ENCODE measurements at places on chromosomes 3 and 15. TPM values are rescaled to one million over a fixed set of nuclear protein-coding genes. Genes with fewer than 3 reads are reported as not detected.

DNA sequence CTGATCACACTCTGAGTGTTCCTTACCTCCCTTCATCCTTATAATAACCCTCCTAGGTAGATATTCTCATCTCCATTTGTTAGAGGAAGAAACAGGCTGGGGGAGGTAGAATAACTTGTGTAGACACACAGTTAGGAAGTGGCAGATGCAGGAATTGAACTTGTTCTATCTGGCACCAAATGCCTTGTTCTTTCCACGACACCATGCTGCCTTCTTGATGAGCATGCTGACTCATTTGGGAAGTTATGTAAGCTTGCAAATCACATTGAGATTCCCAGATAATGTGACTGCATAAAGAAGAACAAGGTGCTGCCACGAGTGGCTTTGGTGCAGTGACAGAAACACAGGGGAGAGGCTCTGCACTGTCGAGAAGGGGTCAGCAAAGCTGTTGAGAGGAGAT lies 27.5 kb upstream of the NDUFB4 start:
- DNase-seq: no peak

- DNase-seq: no peak
These were observed 10.3 kb downstream of the MAN2C1 start for GRCh38 chr15:75357976-75358673.

- DNase-seq: no peak
These were observed 233.4 kb downstream of the FEZF2 start for GRCh38 chr3:62139957-62140356.

GRCh38 chr15:35850284-35850683 lies 304.3 kb upstream of the DPH6 start:
- DNase-seq: no peak

DNA sequence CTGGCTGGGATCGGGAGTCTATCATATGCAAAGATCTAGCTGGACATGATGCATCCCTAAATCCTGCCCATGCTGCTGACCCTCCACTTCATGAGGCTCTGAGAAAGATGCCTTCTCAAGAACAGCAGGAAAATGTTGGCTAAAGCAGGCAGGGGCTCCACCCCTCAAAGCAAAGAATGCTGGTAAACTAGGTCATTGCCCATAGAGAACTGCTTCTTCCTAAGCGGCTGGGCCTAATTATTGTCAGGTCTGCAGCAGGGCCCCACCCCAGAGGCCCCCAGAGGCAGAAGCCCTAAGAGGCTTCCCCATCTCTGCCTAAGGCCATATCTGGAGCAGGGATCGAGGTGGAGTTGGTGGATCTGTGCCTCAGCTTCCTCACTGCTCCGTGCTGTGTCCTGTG lies 447.4 kb upstream of the PROK2 start:
- no peak for DNase-seq

DNA sequence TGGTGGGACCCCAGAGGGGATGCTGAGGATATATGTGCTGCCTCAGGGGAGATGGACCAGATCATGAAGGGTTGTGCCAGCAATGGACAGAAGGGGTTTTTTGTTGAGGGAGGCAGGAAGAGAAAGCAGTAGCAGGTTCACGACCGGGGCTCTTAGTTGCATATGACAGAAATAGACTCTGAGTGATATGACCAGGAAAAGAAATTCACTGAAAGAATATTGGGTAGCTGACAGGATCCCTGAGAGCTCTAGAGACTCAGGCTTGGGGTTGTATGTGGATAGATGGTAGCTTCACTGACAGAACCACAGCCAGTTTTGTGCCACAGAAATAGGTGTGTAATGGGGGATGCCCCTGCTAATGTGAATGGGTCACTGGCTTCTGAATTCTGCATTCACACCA lies 241.6 kb downstream of the ZNF621 start:
- no peak for DNase-seq

- DNase-seq: peak; percentile 66
These were observed at the start of gene NEK10 for GRCh38 chr3:27368831-27369607. Gene NEK10 (minus strand): TSS chr3:27369383. CDS start chr3:27352882, 16,501 bp downstream.

- DNase-seq: no peak
These were observed 231.5 kb downstream of the SV2B start for GRCh38 chr15:91331581-91331980.

DNA sequence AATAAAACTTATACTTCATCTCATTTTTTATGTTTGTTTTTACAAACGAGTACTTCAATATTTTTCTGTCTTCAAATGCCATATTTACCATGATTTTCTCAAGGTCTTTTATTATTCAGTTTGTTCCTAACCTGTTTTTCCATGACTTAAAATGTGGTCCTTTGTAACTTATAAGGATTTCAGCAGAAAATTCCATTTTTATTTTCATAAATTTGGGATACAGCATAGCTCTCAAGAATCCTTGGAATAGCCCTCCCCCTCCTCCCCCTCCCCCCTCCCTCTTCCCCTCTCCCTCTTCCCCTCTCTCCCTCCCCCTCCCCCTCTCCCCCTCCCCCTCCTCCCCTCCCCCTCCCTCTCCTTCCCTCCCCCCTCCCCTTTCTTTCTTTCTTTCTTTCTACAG lies 14.9 kb upstream of the STX19 start:
- DNase-seq: no peak

The C3orf85 gene
- not detected for total RNA-seq

The PARL gene
- total RNA-seq: 49.0 TPM

The UPK1B gene
- not detected for total RNA-seq

The GOLGA6L9 gene
- 3.1 TPM for total RNA-seq

The CISH gene
- 5.5 TPM for total RNA-seq
